Neural crest cell (in vitro differentiated cells): ENCODE measurements at places on chromosomes 5 and 9. TPM values are rescaled to one million over a fixed set of nuclear protein-coding genes. Genes with fewer than 3 reads are reported as not detected.

GRCh38 chr5:143539742-143540141, 136.3 kb upstream of the NR3C1 start:
- no peak for DNase-seq

GRCh38 chr5:143213231-143213850, 190.1 kb downstream of the NR3C1 start:
- DNase-seq = no peak

DNA sequence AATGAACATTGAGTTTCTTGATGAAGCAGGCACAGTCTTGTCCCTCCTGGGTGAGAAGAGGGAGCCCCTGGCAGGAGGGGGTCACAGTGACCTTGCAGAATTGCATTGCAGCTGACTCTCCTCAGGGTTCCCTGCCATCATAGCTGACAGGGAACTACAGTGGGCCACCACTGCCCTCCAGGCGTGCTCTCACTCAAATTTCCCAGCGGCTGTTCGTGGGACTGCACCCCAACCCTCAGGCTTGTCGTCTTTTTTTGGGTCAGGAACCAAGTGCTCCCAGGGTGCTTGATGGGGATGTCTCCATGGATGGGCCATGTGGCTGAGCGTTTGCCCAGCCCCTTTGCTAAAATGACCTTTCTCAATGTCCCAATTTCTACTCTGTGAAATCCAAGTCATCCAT, 215.8 kb downstream of the MELK start:
- DNase-seq = no peak

DNA sequence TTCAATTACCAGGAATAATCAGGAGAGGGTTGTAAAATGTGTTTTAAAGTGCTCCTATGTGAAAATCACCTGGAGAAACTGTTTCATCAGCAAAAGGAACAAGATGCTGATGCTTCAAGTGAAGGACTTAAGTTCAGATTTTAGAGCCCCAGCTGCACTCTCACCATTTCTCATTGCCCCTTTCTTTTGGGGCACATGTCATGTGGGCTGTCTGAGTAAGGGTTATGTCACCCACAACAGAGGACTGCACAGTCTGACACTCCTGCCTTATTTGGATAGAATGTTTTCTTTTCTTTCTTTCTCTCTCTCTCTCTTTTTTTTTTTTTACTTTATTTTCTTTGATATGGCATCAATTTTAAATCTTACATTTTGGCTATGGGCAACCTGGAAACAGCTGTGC, 204.1 kb upstream of the EFNA5 start:
- DNase-seq = no peak

DNA sequence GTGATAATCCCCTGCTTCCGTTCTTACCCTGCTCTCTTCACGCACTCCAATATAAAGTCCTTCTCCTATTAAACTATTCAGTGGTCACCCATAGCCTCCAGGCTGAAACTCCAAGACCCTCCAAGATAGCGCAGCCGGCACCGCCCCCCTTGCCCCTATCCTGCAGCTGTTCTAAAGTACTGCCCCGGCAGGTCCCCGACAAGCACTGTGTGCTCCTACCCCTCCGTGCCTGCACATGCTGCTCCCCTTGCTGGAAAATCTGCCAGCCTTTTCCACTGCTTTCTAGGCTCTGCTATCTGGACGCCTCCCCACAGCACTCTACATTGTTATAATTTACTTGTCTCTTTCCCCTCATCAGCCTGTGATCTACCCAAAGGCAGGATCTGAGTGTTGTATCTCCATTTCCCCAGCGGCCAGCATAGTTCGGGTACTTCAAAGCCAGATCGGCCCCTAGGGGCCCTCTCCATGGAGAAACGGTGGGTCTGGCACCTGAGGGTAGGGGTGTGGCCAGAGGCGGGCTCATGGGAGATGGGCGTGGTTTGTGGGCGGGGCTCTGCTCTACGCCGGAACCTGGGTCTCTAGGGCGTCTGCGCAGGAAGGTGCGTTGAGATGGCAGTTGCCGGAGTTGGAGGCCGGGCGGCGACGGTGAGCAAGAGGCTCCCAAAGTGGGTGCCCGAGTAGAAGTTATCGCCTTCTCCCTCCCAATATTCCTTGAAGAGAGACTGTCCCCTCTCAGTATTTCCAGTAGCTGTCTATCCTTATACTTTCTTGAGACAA, 83.5 kb upstream of the RUSC2 start:
- DNase-seq = no peak

GRCh38 chr5:30194595-30194994, 998.9 kb upstream of the CDH6 start:
- DNase-seq = no peak

GRCh38 chr5:77231471-77232138, 21.1 kb downstream of the PDE8B start:
- no peak for DNase-seq

The AK8 gene
- total RNA-seq = 0.96 and 1.3 TPM in 2 replicates
